Choroid plexus epithelial cell (primary cell): ENCODE measurements at places on chromosomes 4 and X.
A peak's percentile ranks its signal among the peaks of the same experiment; 100 is the strongest.

GRCh38 chr4:7332216-7333023, 102.3 kb downstream of the PSAPL1 start:
- peak; percentile 90 for DNase-seq

DNA sequence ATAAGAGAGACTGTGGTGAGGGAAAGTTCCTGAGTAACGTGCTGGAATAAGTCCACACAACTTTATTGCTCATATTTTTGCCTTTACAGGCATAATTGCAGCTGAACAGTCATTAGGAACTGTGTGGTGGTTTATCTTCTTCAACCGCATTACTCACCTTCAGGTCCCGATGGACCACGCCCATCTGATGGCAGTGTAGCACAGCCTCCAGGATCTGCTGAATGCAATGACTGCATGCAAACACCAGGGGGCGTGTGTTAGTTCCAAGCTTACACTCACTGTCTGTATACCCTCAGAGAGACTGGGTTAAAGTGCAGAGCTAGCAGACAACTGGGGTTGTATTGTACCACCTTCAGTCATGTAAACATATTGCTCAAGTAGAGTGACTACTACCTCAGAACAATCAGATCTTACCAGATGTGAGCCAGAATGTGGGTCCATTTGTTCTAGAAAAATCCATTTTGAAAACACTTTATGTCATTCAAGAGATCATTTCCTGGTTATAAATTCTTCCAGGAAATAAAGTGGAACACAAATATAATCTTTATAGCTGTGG, 214.0 kb downstream of the CAMK2D start:
- peak; percentile 96 for DNase-seq

DNA sequence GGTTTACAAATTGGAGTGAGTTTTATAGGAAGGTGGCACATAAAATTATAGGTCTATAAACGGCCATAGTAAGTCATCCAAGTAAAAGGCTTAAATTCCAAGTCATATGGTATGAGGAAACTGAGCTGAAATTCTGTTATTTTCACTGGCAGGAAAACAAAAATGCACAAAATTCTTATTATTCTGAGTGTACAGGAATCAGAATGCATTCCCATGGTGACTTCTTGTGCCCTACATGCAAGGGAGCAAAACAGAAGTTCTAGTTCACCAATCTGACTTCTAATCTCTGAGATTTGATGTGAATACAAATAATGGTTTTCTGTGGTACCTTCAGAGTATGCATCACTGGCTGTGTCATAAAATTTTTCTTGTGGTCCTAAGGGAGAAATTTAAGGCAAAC, 102.9 kb downstream of the CLCN4 start:
- DNase-seq, result peak; percentile 63

DNA sequence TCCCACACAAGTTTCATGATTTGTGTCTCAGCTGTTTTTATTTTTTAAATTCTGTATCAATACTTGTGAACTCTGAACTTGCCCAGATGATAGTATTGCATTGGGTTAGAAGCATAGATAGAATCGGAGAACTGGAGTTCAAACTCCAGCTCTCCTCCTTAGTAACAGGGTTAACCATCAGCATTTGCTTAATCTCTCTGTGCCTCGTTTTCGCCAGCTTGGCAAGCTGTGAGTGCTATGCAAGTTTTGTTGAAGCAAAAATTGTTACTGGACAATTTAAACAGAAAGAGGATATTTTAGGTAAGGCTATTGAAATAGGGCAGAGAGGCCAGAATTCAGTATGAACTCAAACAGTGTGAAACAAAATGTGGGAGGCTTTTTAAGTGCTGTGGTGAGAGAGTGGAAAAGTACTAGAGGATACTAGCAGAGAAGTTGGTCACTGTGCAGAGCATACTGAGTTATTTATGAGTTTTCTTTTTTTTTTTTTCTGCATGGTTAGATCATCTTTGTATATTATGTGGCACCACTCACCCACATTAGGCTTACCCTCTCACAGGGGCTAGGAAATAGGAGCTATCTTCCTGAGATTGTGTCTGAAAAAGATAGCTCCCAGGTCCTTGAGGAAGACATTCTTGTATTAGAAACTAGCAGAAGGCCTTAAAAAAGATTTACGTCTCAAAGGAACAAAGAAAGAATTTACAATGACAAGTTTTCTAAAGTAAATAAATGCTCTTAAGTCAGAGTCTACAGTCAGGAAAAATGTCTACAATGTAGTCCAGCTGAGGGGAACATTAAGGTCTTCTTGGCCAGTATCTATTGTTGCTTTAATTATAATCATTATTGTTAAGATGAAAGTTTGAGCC, 1126.6 kb downstream of the FAT4 start:
- peak; percentile 46 for DNase-seq

GRCh38 chr4:37452952-37453280, 208.4 kb downstream of the NWD2 start:
- DNase-seq, result peak; percentile 85

- DNase-seq, result no peak
Measured at GRCh38 chr4:184351560-184352451, 122.5 kb downstream of the IRF2 start.
